Choroid plexus epithelial cell (primary cell): ENCODE measurements at places on chromosomes 3 and 15.

GRCh38 chr3:187737368-187738070 lies 7.7 kb downstream of the BCL6 start:
- peak; percentile 84 for DNase-seq

GRCh38 chr3:94459167-94459566 lies 396.3 kb downstream of the NSUN3 start:
- no peak for DNase-seq

- no peak for DNase-seq
These were observed 5.1 kb downstream of the POLG start for GRCh38 chr15:89329329-89330084.

GRCh38 chr3:101732240-101732641 lies 7.8 kb downstream of the CEP97 start:
- no peak for DNase-seq
